ENCODE measurements at places on chromosomes 2 and 18. TPM values are rescaled to one million over a fixed set of nuclear protein-coding genes. Genes with fewer than 3 reads are reported as not detected.

The IL1A gene
- total RNA-seq, result not detected

The CHAC2 gene
- total RNA-seq, result 5.4 TPM

The SLC23A3 gene
- not detected for total RNA-seq

The POTEC gene
- not detected for total RNA-seq

The IL1R1 gene
- 39.8 TPM for total RNA-seq

The KCNG2 gene
- total RNA-seq, result 0.20 TPM

DNA sequence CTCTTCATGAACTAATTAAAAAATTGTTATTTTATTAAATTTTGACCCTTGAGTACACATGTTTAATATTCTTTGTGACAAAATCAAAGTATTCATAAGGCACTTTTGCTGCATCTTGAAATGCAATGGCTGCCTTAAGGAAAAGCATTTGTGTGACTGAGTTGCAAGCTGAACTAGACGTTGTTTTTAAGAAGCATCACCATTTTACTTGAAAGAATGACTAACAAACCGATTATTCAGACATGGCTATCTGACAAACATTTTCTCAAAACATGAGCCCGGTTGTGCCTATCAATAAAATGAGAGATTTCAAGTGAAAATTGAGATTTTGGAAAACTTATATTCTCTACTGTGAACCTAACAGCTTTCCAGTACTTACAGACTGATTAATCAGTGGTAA lies 2.8 kb downstream of the GCFC2 start:
- no peak for DNase-seq

DNA sequence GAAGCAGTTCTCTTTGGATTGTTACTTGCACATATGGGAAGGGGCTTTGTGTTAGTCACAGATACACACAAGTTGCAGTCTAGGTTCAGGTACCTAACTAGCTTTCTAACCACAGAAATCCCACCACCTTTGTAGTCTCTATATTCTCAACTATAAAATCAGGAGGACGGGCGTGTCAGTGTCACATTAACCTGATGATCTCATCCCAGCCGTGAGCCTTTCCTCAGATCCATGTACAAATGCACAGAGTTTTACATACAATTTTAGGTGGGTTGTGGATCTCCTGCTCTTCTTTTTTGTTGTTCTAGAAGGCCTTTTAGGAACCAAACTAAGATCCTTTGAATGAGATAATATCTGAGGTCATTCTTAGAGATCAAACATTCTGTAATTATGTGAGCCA lies 94.0 kb downstream of the ZNF532 start:
- DNase-seq, result no peak

The PARD3B gene
- 5.8 TPM for total RNA-seq

GRCh38 chr2:241933179-241933911 lies 63.8 kb downstream of the RTP5 start:
- no peak for DNase-seq

The CYTIP gene
- total RNA-seq, result 2.3 TPM
